ENCODE measurements at places on chromosomes 2 and 18.

DNA sequence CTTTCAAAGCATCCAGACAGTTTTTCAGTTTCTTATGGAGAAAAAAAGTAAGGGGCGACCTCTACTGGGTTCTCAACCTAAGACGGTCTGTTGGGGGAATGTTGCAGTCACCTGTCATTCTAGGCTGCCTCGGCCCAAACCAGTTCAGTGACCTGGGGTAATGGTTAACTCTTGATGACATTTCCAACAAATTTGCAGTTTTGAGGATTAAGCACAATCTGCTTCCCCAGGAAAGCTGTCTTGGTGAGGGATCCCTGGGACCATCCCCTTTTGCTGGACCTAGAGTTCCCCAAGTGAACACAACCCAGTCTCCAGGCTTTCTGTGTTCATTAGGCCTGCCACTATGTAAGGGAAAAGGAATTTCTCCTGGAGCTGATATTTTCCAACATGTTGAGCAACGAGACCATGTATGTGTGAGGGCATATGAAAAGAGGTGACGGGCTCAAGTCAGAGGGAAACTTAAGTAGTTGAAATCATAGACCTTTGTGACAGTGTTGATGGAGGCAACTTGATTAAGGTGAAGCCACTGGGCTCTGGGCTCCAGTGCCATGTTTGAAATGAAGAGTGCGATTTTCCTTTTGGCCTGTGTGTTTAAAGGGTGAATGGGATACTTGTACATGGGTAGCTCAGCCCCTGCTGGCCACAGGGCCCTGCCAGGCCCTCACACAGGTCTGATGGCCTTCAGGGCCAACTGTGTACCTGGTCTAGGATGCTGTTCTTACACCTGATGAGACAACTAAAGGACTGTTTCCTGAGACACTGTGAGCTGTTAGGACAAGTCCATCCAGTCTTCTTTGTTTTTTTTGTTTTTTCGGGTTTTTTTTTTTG is 27.0 kb downstream of the FOSL2 start:
- DNase-seq = no peak

- no peak for DNase-seq
Observed at GRCh38 chr18:48661421-48661820, 122.6 kb downstream of the CTIF start.

GRCh38 chr2:150769421-150769820 is 282.0 kb upstream of the RND3 start:
- no peak for DNase-seq

DNA sequence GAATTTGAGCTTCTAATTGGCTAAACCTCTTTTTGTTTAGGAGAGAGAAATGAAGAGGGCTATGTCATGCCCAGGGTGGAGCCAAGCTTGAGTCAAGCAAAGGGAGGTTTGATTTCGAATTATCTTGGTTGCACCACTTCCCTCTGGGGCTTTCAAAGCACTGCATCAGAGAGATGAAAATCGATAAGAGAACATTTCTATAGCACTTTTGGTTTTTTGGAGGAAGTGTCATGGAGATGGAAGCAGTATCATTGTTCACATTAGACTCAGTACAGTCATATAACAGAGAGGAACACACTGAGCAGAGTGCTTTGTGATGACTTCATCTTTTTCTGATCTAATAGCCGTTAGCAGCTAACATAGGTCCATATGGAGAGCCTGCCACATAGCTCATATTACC is 120.3 kb upstream of the UXS1 start:
- DNase-seq = no peak

- DNase-seq = no peak
Observed at GRCh38 chr2:226366920-226367319, 432.7 kb downstream of the IRS1 start.

DNA sequence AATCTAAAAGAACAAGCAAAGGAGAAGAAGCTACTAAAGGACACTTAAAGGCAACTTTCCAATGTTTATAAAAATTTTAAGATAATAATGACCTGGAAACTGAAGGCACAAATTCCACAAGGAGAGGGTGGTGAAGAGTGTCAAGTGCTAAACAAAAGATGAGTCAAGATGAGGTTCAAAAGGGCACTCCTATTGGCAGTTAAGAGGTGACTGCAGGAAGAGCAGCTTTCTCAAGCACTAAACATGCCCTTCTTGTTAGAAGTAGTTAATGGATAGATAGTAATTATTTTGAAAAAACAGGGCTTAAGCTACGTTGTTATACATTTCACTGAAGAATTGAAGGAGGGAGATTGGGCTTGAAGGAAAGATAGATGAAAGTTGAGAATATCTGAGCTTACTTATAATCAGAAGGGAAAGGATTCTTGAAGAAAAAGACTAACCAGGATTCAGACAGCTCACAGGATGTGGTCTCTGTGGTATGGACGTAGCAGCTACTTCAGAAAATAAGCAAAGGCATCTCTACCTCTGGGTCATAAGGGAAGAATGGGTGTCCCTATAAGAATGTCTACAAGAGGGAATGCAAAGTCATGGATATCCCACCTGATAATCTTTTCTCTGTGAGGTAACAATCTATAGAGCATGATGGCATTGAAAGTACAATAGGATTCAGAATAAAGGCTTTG is 454.7 kb upstream of the SLC39A10 start:
- DNase-seq = no peak

GRCh38 chr2:70062270-70062669 is 25.0 kb upstream of the PCBP1 start:
- DNase-seq = no peak

GRCh38 chr2:96945014-96945413 is 41.4 kb downstream of the FAM178B start:
- no peak for DNase-seq

GRCh38 chr18:56173542-56174220 is 464.7 kb downstream of the TXNL1 start:
- no peak for DNase-seq

DNA sequence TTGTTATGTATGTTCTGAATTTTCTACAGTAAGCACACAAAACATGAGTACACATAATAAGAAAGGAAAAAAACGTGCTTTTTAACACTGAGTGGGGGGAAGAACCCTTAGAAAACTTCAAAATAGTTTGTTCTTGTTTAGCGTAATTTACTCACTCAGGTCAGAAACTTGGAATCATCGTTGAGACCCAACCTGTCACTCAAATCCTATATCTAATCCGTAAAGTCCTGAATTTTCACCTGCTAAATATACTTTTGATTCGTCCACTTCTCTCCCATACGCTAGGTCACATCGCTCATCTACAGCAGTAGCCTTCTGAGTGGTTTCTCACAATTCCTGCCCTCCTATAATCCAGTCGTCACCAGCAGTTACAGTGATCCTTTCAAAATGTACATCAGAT is 767 bp downstream of the TPRKB start:
- no peak for DNase-seq

DNA sequence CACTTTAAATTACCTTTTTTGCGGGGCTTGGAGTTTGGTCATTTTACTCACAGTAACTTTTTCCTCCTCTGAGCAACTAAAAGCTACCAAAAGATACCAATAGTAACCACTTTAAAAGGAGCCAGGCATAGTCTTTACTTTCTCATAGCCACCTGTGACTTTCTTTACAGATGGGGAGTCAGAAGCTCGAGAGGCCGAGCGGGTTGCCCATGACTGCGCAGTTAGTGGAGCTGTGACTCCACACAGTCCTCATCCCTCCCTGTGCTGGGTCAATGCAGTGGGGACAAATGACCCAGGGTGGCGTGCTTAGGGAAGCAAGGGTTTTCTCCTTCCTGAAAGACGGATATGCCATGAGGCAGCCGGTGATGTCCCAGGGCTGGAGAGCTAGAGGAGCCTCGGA is 11.9 kb downstream of the LCT start:
- no peak for DNase-seq

- no peak for DNase-seq
Observed at GRCh38 chr2:178159966-178160365, 34.3 kb upstream of the OSBPL6 start.

GRCh38 chr2:233210843-233211547 is 40.5 kb upstream of the ATG16L1 start:
- DNase-seq = no peak

GRCh38 chr2:238174701-238175100 is 15.9 kb downstream of the ERFE start:
- DNase-seq = no peak

DNA sequence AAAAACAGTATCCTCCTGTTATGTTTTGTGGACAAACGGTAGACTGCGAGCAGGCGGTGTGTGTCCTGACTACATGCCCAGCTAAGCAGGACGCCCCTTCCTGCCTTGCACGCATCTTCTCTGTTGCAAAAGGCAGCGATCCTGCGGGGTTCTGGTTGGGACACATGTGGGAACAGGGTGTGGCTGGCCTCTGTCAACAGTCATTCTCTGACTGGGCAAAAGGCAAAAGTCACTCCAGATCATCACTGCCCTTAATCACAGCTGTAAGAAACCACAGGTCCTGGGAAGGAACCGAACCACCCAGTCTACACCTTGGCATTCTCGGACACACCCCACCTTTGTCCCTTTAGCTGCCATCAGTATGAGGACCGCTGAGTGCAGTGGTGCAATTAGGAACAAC is 44.3 kb upstream of the TMEM87B start:
- no peak for DNase-seq

GRCh38 chr2:158212301-158212700 is 110.6 kb downstream of the UPP2 start:
- DNase-seq = no peak

DNA sequence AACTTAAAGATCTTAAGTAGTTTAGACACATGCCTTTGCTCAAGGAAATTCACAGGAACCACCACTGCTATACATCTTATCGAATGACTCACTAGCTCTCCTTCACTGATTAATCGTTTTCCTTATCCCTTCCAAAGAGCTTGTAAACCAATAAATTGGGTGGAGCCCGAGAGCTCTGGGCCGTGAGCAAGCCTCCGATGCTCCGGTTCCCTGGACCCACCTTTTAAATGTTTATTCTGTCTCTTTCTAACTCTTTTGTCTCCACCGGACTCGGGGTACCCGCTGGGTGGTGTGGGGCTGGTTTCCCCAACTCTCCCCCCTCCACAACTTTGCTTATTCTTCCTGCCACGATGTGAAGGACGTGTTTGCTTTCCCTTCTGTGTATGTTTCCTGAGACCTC is 292.9 kb upstream of the TMEFF2 start:
- no peak for DNase-seq

DNA sequence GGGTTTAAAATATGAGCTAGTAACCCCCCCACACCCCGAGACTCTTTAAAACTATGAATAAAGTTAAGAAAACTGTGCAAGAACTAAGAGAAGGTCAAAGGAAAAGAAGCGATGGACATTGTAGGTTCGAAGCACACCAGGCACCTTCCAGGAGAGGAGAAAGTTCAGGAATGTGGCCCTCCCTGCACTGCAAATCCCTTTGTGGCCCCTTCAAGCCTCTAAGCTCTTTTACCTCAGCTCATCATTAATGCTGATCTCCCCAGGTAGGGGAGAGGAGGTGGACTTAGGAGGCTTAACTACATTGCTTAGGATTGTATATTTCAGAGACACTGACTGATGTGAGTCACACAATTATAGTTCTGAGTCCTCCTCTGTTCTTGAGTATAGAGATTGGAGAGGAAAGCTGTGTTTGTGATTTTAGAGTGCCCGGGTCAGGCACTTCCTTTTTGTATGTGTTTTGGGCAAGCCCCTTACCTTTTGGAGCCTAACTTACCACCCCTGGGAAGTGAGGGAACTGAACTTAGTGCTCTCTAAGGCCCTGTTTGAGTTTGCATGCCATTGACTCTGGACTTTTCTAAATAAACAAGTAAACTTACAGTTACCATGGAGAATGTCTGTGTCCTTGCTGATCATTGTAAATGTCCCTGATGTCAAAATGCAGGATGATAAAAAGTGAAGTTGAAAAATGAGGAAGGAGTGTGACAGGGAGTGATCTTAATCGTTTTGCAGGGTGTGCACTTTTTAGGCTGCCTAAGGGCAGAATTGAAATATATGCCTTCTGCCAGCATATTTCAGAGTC is 140.8 kb upstream of the ZEB2 start:
- peak; percentile 74 for DNase-seq

DNA sequence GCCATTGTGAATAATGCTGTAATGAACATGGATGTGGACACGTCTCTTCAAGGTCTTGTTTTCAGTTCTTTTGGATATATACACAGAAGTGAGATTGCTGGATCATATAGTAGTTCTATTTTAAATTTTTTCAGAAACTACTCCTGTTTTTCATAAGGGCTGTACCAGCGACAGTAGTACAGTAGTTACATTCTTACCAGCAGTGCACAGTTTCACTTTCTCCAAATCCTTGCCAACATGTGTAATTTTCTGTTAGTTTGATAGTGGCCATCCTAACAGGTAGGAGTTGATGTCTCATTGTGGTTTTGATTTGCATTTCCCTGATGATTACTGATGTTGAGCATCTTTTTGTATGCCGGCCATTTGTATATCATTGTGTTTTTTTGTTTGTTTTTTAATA is 81.7 kb downstream of the EPC2 start:
- no peak for DNase-seq

DNA sequence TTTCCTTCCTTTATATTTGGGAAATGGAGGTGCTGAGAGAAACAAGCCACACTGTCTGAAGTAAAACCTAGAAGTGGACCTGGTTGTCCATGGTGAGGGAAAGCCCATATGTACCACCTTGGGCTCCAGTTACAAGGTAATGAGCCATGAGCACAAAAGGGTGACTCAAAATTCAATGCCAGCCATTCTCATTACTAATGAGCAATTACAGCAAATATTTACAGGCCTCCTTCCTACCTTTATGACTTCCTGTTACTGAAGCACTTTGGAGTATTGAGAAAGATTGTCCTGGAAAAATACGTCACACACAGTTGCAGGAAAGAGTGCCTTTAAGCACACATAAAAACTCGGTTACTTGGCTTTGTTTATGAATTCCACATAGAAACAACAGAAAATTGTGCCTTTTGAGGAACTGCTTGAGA is 9.1 kb downstream of the EPAS1 start:
- DNase-seq = no peak

DNA sequence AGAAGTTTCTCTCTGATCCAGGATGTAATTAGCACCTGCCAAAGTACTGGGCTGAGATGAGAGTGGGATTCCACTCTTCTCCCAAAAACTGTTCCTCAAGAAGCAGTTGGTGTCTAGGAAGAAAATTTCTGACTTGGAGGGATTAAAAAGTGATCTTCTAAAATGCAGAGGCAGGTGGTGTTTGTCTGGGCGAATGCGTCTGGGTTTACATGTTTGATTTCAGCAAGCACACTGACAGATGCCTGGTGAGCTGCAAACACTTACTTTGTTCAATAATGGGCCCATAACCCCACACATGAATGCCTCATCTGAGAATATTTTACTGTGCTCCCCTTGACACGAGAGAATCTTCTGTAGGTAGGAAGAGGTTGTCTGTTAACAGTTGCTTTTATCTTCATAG is 24.3 kb upstream of the KCNF1 start:
- no peak for DNase-seq

DNA sequence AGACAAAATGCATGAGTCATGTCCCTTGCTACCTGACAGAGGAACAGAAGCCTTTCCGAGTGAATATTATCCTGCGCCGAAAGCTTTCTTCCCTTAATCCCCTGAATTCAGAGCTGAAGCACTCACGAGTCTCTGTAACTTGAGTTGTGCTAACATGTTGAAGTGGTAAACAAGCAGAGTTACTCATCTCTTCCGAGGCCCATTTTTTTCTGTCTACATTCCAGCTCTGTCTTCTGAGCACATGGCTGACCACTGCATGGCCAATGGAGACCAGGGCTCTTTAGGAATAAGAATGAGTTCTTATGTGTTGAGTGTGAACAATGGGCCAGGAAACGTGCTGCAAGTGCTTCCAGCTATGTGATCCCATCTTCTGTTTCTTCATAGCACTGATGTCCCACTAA is 73.1 kb upstream of the PID1 start:
- DNase-seq = no peak
